Activated naive CD4-positive, alpha-beta T cell treated with anti-CD3 and anti-CD28 coated beads, Interleukin-2, amount 50 U/mL, for 72 hours (primary cell): ENCODE measurements at places on chromosomes 3 and 15.

GRCh38 chr15:57305009-57305408 is 71.3 kb upstream of the CGNL1 start:
- no peak for DNase-seq

- peak; percentile 89 for DNase-seq
Observed at GRCh38 chr15:31215490-31216214, 111.0 kb upstream of the KLF13 start.

DNA sequence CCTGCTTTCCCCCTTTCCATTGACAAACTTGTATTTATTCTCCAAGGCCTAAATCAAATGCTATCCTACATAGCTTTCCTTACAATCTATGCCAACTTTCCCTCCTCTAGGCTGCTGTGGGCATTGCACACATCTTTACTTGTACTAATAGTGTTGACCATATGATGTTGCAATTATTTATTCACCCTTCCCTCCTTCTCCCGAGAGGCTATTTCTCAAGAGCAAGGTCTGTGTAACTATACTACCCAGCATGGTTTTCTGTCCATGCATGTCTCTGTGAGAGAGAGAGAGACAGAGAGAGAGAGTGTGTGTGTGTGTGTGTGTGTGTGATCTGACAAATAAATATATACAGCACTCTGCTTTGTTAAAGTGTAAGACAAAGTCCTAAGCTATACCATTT is 63.8 kb downstream of the GTPBP8 start:
- DNase-seq = no peak

DNA sequence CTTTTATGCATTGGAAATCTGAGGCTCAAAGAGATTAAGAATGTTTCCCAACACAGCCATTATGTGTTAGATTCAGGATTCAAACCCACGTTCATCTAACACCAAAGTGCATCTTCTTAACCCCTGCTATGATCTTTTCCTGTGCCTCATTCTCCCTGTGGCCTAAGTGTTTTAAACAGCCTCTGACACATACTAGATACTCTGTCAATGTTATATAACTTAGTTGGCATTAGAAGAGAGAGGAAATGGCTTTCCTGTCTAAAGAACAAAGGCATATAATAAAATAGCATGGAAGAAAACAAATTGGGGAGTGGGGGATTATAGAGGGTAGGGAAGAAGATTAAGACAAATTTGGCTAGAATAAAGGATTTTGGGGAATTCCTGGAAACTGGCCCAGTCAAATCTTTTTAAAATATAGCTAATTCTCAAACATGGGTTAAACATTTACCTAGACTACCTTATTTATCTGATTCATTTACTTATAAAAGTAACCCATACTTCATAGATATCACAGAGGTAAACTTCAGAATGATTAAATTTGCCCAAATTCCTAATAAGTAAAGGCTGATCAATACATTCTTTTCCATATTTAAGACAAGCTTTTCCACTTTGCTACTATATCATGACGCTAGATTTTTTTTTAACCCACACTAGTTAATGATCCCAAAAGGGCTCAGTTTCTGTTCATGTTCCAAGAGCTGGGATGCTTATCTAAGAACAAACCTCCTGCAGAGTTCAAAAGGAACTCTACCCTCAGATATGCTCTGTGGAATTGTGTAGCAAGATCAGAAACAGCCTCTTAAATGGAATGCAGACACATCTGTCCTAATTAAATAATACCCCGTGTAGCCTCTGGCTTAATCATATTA is 122.9 kb upstream of the PTPRG start:
- DNase-seq = no peak

- DNase-seq = peak; percentile 33
Observed at GRCh38 chr3:172675441-172676193, 35.2 kb downstream of the NCEH1 start.

DNA sequence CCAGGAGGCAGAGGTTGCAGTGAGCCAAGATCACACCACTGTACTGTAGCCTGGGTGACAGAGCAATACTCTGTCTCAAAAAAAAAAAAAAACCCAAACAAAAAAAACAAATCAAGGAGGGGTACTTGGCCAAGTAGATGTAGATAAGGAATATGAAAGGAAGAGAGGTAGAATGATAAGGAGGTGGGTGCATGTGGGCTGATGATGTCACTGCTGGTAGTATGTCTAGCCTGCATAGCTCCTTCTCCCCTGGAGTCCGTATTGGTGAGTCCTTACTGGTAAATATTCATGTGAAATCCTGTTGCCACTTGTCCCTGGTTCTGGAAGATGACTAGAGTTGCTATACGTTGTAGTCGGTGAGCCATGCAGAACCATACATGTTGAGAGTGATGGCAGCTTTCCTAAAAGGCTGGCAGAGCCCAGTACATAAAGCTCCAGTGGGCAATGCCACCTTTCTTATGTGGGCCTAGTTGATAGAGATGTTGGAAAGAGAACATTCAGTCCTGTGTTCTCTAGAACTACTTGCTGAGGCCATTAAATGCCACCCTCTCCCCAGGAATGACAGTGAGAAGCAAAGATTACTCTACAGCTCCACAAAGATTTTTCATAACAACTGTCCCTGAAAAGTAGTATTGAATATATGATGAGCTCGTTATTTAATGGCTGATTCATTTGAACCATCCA is 11.0 kb downstream of the KAT2B start:
- DNase-seq = no peak

GRCh38 chr3:138578141-138578540 is 15.9 kb downstream of the CEP70 start:
- no peak for DNase-seq

DNA sequence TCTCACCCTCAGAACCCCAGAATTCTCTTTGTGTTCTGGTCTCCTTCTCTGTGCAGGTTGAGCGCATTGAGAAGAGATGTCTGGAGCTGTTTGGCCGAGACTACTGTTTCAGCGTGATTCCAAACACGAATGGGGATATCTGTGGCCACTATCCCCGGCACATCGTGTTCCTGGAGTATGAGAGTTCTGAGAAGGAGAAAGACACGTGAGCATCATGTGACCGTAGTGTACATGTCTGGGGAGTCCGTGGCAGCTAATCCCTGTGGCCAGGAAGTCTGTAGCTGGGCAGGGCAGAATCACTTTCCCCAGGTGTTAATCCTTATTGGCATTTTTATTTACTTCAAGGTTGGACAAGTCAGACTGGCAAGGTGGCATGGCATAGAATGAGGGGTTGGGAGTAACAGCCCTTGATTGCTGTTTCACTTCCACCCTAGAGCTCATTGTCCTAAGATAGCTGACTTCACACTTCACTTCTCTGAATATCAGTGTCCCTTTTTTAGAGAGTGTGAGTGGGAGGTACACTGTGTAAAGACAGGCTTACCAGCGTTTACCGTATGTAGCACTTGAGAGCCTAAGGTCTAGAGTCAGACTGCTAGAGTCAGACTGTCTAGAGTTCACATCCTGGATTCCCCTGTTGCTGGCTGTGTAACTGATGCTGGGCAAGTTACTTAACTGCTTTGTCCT is 4.4 kb downstream of the MTMR14 start:
- DNase-seq = no peak

GRCh38 chr15:92930776-92931175 is 30.7 kb downstream of the CHD2 start:
- DNase-seq = no peak

DNA sequence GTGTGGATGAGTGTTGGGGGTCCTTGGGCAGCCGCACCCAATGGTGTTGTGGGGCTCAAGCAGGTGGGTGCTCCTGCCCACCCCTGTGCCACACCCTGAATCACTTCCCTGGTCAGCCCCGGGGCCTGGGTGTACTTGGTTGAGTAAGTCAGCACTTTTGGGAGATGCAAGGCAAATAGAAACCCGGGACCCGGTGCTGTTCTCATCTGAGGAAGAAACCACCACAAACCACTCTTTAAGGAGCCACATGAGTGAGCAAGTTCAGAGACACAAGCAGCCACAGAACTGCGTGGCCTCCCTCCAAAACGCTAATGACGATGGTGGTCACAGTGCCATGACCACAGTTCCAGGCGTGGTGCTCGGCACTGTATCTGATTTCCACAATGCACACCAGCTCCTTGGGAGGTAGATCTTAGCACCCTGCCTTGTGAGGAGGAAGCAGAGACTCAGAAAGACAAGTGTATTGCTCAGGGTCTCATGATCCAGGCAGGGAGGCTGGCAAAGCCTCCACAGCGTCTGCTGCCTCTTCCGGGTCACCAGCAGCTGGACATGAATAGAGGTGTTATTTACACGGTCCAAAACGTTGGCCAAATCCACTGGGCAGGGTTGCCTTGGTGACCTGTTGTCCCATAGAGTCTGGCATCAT is 118.2 kb upstream of the ALDH1A3 start:
- no peak for DNase-seq

GRCh38 chr3:193129607-193130006 is 111.4 kb upstream of the PLAAT1 start:
- DNase-seq = no peak

DNA sequence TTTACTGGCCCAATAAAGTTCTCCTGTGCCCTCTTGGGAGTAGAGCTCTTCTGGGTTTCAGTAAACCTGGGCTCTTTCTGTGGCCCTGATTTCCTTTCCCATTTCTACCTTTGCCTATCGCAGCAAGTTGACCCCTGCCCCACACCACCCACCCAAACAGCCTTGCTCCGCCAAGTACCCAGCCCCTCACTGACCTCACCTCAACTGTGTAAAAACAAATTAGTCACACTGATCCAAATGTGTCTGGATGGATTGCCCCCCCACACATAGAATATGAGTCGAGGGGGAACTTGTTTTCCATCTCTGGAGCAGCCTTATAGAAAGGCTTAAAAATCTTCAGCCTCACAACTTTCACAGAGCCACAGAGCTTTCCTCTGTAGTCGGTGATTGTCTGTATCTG is 28.6 kb upstream of the VEPH1 start:
- DNase-seq = no peak

- no peak for DNase-seq
Observed at GRCh38 chr3:67846166-67846565, 191.8 kb upstream of the SUCLG2 start.

DNA sequence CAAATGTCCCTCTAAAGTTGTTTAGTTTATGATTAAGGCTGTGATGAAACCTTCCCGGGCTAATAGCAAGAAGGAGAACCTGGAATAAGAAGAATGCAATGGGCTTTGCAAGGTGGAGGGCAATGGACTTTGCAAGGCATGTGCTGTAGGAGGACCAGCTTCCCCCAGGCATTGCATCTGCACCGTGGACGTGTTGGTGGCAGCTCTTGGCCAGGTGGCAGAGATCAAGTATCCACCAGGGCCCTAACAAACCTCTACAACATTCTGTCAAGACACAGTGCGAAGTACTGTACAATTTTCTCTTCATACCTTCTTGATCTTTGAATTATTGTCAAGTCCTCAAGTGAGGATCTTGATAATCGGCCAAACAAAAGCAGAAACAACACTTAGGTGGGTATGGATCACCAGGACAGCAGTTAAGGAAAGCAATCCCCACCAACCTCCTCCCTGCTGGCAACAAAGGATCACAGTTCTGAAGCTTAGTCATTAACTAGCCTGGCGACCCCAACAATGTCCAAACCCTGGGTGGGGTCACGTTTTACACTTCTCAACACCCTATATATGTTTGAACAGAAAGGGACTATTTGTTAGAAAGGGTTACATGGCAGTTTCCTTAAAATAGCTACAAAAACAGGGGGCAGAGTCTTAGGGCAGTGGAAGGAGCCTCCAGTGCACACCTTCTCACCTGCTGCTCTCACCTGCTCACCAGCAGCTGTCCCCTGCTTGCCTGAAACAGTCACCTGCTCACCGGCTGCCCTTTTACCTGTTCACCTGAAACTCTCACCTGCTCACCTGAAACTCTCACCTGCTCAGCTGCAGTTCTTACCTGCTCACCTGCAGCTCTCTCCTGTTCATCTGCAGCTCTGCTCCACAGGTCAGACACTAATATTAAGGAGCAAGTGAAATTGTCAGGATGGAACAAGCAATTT is 137.9 kb upstream of the LIPC start:
- no peak for DNase-seq

GRCh38 chr3:51684971-51685751 is 14.1 kb downstream of the TEX264 start:
- DNase-seq = no peak

- no peak for DNase-seq
Observed at GRCh38 chr3:197000211-197000610, 29.4 kb downstream of the MELTF start.

GRCh38 chr3:52319921-52320595 is 3.9 kb downstream of the DNAH1 start:
- DNase-seq = no peak

DNA sequence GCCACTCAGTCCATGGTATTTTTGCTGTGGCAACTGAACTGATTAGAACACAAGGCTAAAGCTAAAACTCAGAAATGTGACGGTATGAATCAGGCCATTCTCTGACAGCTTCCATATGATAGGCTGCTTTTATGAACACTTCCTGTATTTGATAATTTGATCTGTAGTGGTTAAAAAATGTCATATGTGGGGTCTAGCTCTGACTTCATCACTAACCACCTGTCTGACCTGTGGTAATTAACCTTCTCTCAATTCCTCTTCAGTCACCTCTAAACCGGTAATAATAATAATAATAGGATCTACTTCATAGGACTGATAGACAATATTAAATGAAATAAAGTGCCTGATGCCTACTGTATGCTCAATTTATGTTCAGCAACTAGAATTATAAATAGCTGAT is 223.2 kb downstream of the MBNL1 start:
- DNase-seq = no peak

DNA sequence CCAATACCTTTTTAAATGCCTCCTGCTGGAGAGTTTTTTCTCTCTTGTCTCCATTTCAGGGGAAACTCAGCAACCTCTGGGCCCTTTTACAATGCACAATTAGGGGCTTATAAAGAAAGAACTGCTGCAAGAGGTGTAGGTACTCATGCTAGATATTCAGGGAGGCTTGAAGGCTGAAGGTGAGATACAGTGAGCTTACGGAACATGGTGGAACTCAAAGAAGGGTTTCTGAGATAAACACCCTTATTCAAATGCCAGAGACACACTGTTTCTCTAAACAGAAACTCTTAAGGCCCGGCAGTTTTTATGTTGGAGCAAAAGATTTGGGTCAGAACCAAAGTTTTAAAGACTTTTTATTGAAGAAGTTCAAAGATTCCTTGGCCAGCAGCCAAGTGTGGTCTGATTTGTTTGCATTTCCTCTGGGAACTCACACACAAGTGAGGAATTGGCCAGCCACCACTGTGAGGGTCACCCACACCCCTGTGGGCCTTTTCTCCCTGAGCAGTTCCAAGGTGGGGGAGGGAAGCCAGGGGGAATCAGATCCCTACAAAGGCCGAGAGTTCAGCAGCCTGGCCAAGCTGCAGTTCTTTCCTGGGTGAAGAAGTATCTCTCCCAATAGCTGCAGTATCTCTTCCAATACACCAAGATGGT is 47.8 kb downstream of the TNFAIP8L3 start:
- DNase-seq = no peak
